ENCODE measurements at places on chromosomes 5 and 9.

DNA sequence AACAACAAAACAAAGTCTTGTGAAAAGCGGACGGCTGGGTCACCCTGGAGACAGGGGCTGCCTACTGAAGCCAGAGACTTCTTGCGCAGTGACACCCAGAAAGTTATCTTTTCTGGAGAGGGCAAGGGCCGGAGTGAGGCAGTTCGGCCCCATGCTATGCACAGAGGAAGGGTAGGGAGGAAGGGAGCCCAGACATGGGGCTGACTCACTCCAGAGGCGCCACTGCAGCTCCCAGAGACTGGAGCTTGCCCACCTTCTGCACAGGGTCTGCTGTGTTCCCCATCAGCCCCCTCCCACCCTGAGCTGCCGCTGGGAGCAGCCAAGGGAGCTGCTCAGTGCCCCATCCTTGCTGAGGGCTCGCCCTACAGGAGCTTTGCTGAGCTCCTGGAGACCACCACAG is 13.3 kb downstream of the SLC6A3 start:
- no peak for DNase-seq

DNA sequence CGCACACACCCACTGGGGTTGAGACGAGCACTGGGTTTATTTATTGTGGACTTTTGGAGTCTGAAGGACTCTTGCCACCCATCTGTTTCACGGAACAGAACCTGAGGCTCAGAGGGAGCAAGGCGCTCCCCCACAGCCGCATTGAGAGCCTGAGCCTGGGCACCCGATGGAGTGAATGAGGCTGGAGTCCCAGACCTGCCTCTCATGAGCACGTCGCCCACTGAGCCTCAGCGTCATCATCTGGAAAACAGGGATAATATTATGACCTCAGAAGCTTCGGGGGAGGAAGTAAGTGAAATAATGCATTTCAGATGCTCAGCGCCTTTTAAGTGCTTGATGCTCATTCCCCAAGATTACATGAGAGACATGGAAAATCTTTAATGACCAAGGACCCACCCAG is 5.5 kb downstream of the NEK6 start:
- no peak for DNase-seq

DNA sequence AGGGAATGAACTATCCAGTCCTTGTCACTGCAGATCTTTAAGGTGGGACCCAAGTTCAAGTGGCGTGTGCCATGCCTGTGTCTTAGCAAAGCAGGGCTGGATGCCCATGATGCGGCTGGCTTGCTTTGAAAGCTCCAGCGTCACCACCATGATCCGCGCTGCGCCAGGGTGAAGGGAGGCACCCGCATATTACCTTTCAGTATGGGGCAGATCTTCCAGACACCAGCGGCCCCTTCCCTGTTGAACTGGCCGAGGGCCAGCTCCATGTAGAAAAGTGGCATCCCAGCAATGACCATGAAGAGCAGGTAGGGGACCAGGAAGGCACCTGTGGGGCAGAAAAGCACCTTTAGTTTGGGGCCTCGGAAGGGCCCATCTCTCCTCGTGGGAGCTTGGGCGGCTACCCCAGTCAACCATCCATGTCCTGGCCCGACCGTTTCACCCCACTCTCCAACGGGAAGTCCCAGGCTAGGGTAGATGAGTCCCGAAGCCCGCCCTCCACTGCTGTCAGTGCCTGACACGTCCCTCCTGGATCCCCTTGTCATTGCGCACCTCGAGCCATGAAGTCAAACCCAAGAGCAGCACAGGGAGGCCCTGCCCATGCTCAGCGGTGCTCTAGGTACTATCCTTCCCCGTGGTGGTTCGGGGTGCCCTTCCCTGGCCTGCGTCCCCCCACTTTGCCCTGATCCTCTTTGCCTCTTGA is 3.9 kb downstream of the SLC6A3 start:
- DNase-seq: no peak

DNA sequence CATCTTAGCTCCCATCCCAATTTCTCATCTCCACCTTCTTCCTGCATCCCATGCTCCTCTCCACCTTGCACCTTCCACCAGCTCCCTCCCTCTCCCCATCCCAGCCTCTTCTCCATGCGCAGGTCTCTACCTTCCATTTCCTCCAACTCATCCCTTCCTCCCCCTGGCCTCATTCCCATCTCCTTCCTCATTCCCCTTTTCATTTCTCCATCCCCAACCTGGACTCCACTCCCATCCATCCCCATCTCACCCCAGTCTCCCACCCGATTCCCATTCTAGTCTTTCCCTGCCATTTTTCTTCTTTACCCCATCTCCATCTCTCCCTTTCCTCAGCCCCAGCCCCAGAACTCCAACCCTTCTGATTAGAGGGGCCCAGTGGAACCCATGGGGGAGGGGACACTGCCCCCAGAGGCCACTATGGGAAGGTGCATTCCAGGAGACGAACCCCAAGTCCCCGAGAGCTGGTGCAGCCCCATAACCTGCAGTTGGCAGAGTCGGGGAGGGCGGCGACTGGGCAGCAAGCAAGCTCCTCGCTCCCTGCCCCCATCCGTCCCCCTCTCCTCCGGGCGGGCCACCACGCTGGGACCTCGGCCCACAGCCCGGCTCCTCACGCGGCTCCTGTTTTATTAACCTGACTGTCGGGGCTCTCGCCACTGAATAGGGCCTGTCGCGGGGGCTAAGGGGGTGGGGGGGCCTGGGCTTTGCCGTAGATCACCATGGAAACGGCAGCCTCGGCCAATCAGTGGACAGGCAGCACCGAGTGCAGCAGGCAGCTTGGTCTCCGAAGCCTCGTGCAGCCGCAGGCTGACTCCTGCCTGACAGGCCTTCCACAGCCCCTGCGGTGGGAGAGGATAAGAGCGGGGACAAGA is 66.7 kb downstream of the PCDH1 start:
- DNase-seq: peak; percentile 31

DNA sequence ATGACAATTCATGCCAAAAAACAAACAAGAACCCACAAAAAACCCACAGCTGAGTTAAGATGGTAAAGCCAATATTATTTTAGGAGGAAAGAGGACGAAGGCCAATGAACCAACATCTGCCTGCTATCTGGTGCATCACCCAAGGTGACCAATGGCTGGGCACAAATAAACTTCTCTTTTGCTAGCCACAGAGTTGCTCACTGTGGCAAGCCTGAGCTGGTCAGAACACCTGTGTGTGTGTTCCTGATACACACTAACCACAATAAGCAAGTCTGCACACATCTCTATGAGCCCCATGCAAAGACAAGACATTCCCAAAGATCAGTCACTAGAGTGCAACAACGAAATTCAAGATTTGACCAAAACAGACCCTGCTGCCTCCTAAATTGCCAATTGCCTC is 63.1 kb downstream of the RNF38 start:
- no peak for DNase-seq

GRCh38 chr5:159645179-159645846 is 271.0 kb upstream of the ADRA1B start:
- no peak for DNase-seq

GRCh38 chr9:108666240-108666784 is 189.5 kb downstream of the ACTL7B start:
- DNase-seq: no peak

GRCh38 chr9:112841261-112841660 is 49.4 kb downstream of the SLC46A2 start:
- DNase-seq: no peak

GRCh38 chr5:14182761-14183160 is 39.6 kb downstream of the TRIO start:
- DNase-seq: no peak

GRCh38 chr5:14267166-14267838 is 124.2 kb downstream of the TRIO start:
- peak; percentile 47 for DNase-seq

DNA sequence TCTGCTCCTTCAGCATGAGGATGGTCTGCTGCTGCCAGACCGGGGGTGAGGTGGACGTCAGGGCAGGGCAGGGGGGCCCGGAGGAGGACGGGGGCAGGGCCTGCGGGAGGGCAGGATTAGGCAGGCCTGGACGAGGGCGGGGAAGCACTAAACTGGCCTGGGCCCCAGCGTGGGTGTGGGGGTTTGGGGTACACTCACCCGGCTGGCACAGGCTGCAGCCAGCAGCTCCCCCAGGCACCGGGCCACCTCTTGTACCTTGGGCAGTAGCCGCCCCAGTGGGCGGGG is 5.5 kb downstream of the SAPCD2 start:
- DNase-seq: no peak

- no peak for DNase-seq
Observed at GRCh38 chr9:133875131-133875530, 117.0 kb downstream of the VAV2 start.

DNA sequence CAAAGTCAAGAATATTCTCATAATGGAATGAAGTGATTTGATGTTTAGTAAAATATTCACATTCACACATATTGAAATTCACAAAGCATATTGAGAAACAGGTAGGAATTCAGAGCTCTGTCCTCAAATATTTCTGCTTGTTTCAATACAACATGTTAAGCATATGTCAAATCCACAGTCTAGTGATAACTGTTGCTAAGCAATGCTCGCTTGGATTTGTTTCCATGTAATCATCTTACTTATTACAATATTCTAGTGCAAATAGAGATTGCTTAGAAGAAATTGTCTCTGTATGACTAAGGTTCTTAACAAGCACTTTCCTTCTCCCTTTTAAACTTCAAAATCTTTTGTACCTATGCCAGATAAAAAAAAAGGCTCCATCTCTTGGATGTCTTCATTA is 995.7 kb downstream of the CDH18 start:
- no peak for DNase-seq

- no peak for DNase-seq
Observed at GRCh38 chr9:224026-224425, 9.4 kb downstream of the DOCK8 start.

- peak; percentile 78 for DNase-seq
Observed at GRCh38 chr5:57338068-57338867, 144.3 kb downstream of the ACTBL2 start.

DNA sequence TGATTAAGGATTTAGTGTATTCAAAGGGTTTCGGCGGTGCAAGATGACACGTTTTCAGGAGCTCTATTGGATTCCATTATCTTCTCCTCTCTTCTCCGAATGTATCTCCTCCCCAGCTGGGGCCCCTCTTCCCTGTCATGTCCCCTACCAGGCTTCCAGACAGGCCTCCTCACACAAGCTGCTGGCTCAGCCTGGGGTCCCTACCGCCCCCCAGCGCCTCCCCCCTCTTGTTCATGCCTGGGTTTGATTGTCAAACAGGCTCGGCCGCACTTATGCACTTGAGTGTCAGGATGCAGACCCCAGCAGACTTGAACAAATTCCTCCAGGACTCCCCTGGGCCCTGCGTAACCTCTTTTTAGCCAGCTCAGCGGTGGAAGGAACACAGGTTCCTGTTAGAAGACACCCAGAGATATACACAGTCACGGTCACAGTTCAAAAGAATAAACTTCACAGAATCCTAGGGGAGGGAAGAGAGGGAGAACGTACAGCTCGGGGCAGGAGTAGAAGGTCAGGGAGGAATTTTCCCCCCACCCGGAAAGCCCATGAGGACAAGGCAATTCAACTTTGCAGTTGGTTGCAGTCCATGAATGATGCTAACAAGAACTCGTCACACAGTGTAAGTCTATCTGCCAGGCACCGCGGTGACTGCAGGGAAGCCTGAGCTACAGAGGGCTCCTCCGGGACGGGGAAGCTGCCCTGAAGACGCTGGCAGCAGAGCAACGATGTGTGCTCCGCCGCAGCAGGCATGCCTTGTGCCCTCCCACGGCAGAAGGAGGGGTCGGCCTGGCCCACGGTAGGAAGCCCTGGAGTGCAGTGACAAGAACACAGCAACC is 560.0 kb downstream of the BNC2 start:
- no peak for DNase-seq

DNA sequence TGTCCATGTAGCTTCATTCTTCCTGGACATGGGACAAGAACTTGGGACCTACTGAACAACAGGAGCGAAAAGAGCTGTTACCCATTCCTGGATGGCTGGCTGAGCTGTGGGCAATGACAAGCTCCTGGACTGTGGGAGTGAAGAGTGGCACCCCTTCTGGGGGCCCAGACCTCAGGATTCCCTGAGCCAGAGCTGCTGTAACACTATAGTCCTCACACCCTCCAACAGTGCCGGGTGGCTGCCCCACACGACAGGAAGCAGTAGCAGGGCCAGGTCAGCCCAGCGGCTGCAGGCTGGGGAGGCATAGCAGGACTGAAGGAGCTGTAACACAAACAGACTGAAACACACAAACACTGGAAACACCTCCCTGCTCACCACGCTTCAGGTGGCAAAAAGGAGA is 169.7 kb upstream of the IRX2 start:
- no peak for DNase-seq

GRCh38 chr9:114238891-114239875 is 83.7 kb upstream of the ORM1 start:
- DNase-seq: peak; percentile 14

- no peak for DNase-seq
Observed at GRCh38 chr9:14424289-14424688, 110.3 kb upstream of the NFIB start.

DNA sequence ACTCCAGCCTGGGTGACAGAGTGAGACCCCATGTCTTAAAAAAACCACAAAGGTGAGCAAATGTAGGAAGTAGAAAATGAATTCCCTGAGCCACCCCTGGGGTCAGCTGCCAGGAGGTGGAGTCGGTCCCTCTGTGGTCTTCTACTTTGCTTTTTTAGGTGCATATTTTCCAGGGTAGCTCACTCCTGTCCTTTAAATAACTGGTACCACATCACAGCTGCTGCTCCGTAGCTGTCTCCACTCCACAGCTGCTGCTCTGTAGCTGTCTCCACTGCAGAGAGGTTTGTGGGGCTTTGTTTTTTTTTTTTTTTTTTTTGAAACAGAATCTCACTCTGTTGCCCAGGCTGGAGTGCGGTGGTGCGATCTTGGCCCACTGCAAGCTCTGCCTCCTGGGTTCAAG is 8.9 kb downstream of the WDR5 start:
- DNase-seq: no peak

DNA sequence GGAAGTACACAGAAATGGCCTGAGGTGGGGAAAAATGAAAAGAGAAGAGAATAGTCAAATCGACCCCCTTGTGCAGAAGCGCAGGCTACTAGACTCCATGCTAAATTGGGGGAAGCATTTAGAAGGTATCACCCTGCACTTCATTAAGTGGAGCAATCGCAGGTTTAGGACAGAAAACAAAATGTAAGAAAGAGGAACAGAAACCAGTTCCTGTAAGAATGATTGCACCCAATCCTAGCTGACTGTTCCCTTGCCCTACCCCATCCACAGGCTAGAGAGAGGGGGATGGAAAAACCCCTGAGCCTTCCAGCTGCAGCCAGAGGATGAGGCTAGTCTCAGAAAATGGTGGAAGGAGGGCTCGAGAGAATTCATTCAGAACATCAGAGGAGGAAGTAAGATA is 23.9 kb upstream of the PPP1R2B start:
- DNase-seq: no peak

- DNase-seq: no peak
Observed at GRCh38 chr9:78893774-78894401, 597.0 kb downstream of the PSAT1 start.

DNA sequence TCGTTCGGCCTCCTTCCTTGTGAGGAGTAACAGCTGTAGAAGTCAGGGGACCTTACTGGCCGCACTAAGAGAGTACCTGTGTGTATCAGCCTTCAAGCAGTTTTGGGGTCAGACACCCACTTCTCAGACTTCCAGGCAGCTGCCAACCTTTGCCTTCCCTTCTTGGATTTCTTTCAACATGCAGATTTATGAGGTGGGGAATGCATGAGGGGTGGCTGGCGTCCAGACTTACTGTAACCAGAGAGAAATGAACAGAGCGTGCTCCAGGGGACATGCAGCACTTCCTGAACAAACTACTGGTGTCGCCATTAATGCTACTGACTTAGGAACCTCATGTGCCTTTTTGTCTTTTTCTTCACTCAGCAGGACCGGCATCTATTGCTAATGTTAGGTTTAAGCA is 46.7 kb downstream of the INSYN2B start:
- no peak for DNase-seq

- DNase-seq: no peak
Observed at GRCh38 chr5:53874409-53874808, 314.0 kb downstream of the NDUFS4 start.

Measured in SW480 (cell line).